Left renal cortex interstitium (tissue), 4 donors: ENCODE measurements at places on chromosomes 1 and 21. TPM values are rescaled to one million over a fixed set of nuclear protein-coding genes. Genes with fewer than 3 reads are reported as not detected.

GRCh38 chr1:156912861-156913808, 7.3 kb upstream of the LRRC71 start:
- no peak for DNase-seq

GRCh38 chr1:86648255-86648654, 56.1 kb upstream of the SH3GLB1 start:
- DNase-seq, result no peak

DNA sequence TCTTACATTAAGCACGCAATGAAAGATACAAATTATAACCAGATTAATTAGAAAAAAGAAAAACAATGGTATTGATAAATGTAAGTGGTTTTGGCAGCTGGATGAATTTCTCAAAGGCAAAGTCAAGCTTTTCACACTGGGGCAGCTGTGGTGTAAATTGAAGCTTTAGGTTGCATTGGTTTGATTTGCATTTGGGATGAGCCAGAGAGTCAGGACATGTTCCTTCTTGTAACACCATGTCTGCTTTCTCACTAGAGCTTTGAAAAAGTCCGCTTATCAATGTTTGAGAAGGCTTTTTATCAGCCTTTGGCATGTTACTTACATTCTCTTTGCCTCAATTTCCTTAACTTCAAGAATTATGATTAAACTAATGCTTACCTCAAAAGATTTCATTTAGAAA, 173.9 kb downstream of the GPATCH2 start:
- no peak for DNase-seq

DNA sequence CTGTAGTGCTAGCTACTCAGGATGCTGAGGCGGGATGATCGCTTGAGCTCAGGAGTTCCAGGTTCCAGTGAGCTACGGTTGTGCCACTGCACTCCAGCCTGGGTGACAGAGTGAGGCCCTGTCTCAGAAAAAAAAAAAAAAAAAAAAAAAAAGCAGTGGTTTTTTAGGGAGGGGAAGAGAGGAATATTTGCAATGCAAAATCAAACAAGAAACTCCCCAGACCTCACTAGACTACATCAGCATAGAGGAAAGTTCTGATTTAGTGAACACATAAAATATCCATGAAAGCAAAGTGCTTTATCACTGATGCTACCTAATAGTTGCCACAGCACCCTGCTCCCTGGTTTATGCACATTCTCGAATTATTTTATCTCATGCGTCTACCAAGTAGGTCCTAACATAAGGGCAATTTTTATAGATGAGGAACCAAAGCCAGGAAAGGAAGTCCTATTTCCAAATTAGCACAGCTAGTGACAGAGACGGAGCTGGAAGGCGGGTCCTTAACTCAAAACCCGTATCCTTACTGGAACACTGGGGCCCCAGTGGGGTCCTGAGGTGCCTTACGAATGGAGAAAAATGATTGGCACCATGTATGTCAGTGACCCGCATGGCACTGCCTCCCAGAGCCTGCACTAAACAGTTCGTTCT, 50.7 kb upstream of the GPR157 start:
- no peak for DNase-seq

DNA sequence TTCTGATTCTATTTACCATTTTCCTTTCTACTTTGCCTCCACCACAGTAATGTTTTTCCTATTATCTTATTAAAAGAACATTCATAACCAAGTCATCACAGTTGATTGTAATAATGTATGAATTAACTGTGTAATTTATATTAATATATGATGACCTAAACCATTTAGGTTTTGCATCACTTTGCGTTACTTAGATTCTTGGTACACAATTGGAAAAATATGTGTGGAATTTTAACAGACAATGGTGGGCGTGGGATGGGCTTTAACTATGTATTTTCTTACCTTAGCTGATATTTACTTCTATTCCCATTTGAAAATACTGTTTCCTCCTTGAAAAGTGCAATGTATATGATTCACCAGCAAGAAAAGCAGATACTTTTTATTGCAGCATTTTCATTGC, 3.6 kb downstream of the KRTAP21-3 start:
- no peak for DNase-seq

Gene CFAP45
- 5.2 TPM for polyA plus RNA-seq

Gene KRTAP19-6
- not detected for polyA plus RNA-seq

Gene CAPN8
- 1.3 TPM for polyA plus RNA-seq

Gene AMY1B
- not detected for polyA plus RNA-seq

Gene SYDE2
- 9.4 TPM for polyA plus RNA-seq

Gene ERVH48-1
- polyA plus RNA-seq, result 0.13 TPM
